ENCODE measurements at places on chromosomes 12 and 14.
A peak's percentile ranks its signal among the peaks of the same experiment; 100 is the strongest.

- H3K27ac ChIP-seq, result no peak overlapping the region
- no peaks in the 10 kb centered on the region for H3K36me3 ChIP-seq
- no peak for DNase-seq
- no peaks in the 10 kb centered on the region for H3K27me3 ChIP-seq
- no peak overlapping the region for H3K4me3 ChIP-seq
These were observed 11.6 kb upstream of the KCNJ8 start for GRCh38 chr12:21786041-21786531.

- H3K27ac ChIP-seq, result no peak overlapping the region
- H3K4me1 ChIP-seq, result no peaks in the 10 kb centered on the region
- H3K4me3 ChIP-seq, result no peak overlapping the region
- DNase-seq, result no peak
- no peaks in the 10 kb centered on the region for H3K27me3 ChIP-seq
These were observed 13.4 kb upstream of the IFI27 start for GRCh38 chr14:94097091-94097490.

DNA sequence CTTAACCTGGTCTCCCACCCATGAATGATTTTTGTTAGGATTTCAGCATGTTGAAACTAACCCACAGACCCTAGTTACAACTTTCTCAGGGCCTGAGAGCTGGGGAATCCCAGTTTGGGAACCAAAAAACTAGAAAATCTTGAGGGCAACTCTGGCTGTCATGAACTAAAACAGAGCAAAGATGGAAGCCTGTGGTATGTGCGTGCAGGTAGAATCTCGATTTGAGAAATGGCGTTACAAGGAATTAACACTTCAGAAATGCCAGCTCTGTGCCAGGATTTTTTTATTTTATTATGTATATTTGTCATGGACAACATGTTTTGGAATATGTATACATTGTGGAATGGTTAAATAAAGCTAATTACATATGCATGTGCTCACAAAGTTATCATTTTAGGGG is 36.4 kb upstream of the BCL2L14 start:
- no peaks in the 10 kb centered on the region for H3K36me3 ChIP-seq
- no peaks in the 10 kb centered on the region for H3K27me3 ChIP-seq
- no peak overlapping the region for H3K4me3 ChIP-seq
- no peaks in the 10 kb centered on the region for H3K4me1 ChIP-seq
- no peak overlapping the region for H3K27ac ChIP-seq

DNA sequence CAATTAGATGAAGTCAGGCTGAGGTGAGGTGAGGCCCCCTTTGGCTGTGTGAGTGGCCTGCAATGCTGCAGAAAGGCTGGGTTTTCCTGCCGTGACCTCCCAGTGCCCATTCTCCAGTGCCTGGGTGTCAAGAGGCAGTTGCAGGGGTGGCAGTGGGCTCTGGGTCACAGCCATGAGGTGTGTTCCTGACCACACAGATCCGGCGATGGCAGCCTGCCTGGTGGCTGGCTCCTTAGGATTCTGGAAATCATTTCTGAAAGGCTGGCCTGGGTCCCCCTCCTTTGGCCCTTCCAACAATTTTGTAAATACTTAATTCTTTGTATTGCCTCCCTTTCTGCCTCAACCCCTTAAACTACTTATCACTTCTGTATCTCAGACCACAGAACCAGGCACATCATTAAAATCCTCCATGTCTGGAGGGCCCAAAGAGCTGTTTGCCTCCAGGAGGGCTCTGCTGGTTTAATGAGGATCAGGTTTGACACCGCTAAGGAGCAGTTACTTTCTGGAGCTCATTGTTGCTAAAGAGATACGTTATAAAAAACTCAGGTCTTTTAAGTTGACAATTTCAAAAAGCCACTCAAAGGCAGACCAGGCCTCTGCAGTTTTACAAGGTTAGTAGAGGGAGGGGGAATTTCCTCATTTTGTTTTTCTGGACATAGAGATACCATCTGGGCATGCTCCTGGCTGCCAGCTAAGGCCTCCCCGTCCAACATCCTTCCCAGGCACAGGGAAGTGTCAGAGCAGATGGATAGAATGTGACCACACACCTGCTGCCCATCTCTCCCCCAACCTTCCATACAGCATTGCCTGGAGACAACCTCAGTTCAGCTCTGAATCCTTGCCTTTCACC is 204.4 kb downstream of the FOXN3 start:
- no peak overlapping the region for H3K4me3 ChIP-seq
- H3K4me1 ChIP-seq, result no peaks in the 10 kb centered on the region
- H3K36me3 ChIP-seq, result no peaks in the 10 kb centered on the region
- no peak overlapping the region for H3K27ac ChIP-seq
- H3K27me3 ChIP-seq, result no peaks in the 10 kb centered on the region

GRCh38 chr12:94284046-94284445 is 135.7 kb downstream of the PLXNC1 start:
- H3K36me3 ChIP-seq, result no peaks in the 10 kb centered on the region
- DNase-seq, result no peak
- H3K4me1 ChIP-seq, result no peaks in the 10 kb centered on the region

DNA sequence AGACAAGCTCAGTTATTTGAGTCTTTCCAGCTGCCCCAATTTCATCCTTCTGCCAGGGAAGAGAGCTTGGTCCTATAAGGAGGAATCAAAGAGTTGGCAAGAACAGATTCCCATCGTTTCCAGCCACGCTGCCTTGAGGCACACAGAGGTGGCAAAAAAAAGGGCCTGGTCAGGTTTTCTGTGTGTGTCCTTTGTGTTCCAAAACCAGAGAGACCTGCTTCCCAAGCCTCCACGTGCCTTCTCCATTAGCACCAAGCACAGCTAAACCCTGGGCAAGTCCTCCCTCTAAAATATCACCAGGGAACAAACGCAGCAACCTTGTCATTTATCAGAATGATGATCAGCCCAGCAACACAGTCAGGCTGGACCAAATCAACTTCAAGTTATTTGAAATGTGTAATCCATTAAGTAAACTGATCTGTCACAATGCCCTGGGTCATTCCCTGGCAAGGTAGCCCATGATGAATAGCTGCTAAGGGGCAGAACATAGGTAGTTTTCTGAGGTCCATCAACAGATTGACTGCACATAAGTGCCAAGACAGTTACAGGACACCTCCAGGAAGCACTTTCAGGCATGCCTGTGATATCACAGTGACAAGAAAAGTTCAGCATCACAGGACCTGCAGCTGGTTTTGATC is 28.6 kb upstream of the C12orf42 start:
- no peaks in the 10 kb centered on the region for H3K4me1 ChIP-seq
- peaks cover 4% of the 10 kb centered on the region for H3K27me3 ChIP-seq
- H3K27ac ChIP-seq, result no peak overlapping the region
- DNase-seq, result no peak
- H3K36me3 ChIP-seq, result no peaks in the 10 kb centered on the region
- H3K4me3 ChIP-seq, result no peak overlapping the region

DNA sequence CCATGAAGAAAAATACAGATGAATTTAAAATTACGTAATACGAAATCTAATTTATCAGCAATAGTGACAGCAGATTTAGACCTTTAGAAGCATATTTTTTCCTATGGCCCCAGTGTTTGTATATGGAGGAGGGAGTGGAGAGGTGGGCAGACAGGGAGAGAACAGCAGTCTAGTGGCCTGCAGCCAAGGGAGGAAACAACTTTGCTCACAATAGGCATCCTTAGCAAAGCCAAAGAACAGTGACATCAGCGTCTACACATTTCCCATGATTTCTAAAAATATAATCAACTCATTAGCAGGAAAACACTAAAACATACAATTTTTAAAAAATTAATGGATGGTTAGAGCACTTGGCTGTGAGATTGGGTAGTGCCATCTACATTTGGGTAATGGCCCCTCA is 622.6 kb upstream of the ATP2B1 start:
- no peak overlapping the region for H3K27ac ChIP-seq
- H3K36me3 ChIP-seq, result no peaks in the 10 kb centered on the region
- no peaks in the 10 kb centered on the region for H3K4me1 ChIP-seq

DNA sequence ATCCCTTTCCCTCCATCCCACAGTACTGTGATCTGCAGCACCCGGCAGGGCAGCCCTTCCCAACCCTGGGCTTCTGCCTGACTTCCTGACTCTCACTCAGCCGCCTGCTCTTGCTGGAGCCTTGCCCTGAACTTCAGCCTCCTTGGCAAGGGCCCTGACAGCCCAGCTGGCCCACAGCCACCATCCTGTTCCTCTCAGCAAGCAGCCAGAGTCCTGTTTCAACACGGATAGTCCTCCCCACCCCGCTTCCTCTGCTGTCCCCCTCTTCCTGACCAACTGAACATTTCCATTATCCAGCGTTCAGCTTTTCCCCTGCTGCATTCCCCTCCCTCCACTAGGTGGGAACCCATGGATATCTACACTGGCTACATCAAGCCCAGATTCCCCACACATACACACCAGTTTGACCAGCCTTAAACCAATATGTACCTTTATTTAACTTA is 74.0 kb upstream of the MDM1 start:
- no peaks in the 10 kb centered on the region for H3K36me3 ChIP-seq
- peak overlapping the region; percentile 82 for H3K27ac ChIP-seq
- no peak for DNase-seq
- peaks cover 20% of the 10 kb centered on the region for H3K4me1 ChIP-seq
- no peaks in the 10 kb centered on the region for H3K27me3 ChIP-seq
- H3K4me3 ChIP-seq, result no peak overlapping the region

GRCh38 chr14:45559626-45560025 is 306.6 kb upstream of the MIS18BP1 start:
- no peak overlapping the region for H3K4me3 ChIP-seq
- no peak for DNase-seq
- no peak overlapping the region for H3K27ac ChIP-seq
- no peaks in the 10 kb centered on the region for H3K36me3 ChIP-seq
- H3K4me1 ChIP-seq, result no peaks in the 10 kb centered on the region
- H3K27me3 ChIP-seq, result no peaks in the 10 kb centered on the region

- no peak overlapping the region for H3K4me3 ChIP-seq
- no peak for DNase-seq
- H3K36me3 ChIP-seq, result peaks cover 18% of the 10 kb centered on the region
- H3K4me1 ChIP-seq, result peaks cover 6% of the 10 kb centered on the region
These were observed 1.9 kb downstream of the CCNB1IP1 start for GRCh38 chr14:20331053-20331613.

DNA sequence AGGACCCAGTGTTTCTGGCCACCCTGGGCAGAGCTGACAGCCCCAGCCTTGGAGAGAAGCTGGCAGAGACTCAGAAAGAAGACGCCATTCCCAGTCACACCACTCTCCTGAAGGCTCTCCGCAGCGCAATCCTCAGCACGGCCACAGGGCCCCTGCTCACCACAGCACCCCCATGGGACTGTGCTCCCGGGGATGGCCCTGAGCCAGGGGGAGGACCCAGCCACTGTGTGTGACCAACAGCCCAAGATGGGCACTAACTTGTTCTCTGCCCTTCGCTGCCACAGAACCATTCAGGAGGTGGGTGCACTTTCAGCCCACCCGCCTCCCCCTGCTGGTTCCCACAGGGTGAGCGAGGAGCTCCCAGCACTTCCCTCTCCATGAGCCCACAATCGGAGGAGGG is 57.1 kb downstream of the CCNK start:
- no peak overlapping the region for H3K4me3 ChIP-seq
- no peak for DNase-seq
- no peaks in the 10 kb centered on the region for H3K36me3 ChIP-seq
- H3K4me1 ChIP-seq, result peaks cover 72% of the 10 kb centered on the region
- no peaks in the 10 kb centered on the region for H3K27me3 ChIP-seq

GRCh38 chr14:69643430-69644200 is 32.2 kb downstream of the SUSD6 start:
- no peak overlapping the region for H3K27ac ChIP-seq
- H3K27me3 ChIP-seq, result no peaks in the 10 kb centered on the region
- no peaks in the 10 kb centered on the region for H3K36me3 ChIP-seq
- peaks cover 14% of the 10 kb centered on the region for H3K4me1 ChIP-seq
- DNase-seq, result peak; percentile 82

DNA sequence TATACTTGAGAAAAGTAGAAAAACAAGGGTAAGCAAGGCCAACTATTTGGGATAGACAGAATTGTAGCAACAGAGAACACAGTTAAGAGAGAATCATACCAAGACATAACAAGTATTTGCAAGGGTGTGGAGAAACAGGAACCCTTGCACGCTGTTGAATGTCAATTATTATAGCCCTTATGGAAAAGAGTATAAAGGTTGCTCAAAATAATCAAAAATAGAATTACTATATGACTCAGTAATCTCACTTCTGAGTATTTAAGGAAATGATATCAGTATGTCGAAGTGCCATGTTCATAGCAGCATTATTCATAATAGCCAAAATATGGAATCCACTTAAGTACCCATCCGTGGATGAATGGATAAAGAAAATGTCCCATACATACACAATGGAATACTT is 193.3 kb downstream of the PHLDA1 start:
- H3K4me1 ChIP-seq, result no peaks in the 10 kb centered on the region
- H3K27ac ChIP-seq, result peak overlapping the region; percentile 74
- no peaks in the 10 kb centered on the region for H3K36me3 ChIP-seq
- H3K4me3 ChIP-seq, result no peak overlapping the region
- no peaks in the 10 kb centered on the region for H3K27me3 ChIP-seq

- H3K27ac ChIP-seq, result no peak overlapping the region
- no peaks in the 10 kb centered on the region for H3K27me3 ChIP-seq
- H3K4me1 ChIP-seq, result no peaks in the 10 kb centered on the region
- no peak overlapping the region for H3K4me3 ChIP-seq
- no peaks in the 10 kb centered on the region for H3K36me3 ChIP-seq
- DNase-seq, result no peak
These were observed 7.5 kb downstream of the KLRG1 start for GRCh38 chr12:8996682-8997405.

- H3K4me3 ChIP-seq, result no peak overlapping the region
- no peak for DNase-seq
- no peak overlapping the region for H3K27ac ChIP-seq
- no peaks in the 10 kb centered on the region for H3K27me3 ChIP-seq
- H3K36me3 ChIP-seq, result no peaks in the 10 kb centered on the region
- no peaks in the 10 kb centered on the region for H3K4me1 ChIP-seq
These were observed 235.3 kb downstream of the PLCZ1 start for GRCh38 chr12:18502422-18502968.

- peaks cover 5% of the 10 kb centered on the region for H3K36me3 ChIP-seq
- H3K27ac ChIP-seq, result no peak overlapping the region
- H3K4me1 ChIP-seq, result no peaks in the 10 kb centered on the region
- H3K4me3 ChIP-seq, result no peak overlapping the region
These were observed 83.1 kb downstream of the KICS2 start for GRCh38 chr12:64139021-64139420.

DNA sequence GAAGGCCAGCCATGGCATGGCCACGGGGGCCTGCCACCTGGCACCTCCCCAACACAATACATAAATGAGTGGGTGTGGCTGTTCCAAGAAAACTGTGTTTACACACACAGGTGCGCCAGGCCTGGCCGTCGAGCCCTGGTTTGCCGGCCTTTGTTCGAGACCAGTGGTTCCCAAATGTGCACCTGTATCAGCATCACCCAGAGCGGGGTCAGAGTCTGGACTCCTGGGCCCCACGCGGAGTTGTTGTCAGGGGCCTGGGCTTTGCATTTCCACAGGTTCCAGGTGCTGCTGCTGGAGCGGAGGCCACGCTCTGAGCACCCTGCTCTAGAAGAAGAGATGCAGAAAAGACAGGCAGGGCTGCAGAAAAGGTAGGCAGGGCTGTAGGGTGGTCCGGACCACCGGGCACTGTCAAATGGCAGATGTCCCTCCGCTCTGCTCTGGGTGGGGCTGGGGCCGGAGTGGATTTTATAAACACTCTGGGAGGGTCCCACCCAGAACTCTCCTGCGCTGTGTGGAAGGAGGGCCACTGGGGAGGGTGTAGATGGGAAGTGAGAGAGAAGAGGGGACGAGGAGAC is 4.2 kb upstream of the ASPG start:
- H3K4me1 ChIP-seq, result 0 out of 2 replicates have a peak, but pooled peaks cover 3% of the 10 kb centered on the region
- H3K36me3 ChIP-seq, result no peaks in the 10 kb centered on the region
- no peak overlapping the region for H3K27ac ChIP-seq
